ENCODE measurements at places on chromosomes 16 and 17. TPM values are rescaled to one million over a fixed set of nuclear protein-coding genes. Genes with fewer than 3 reads are reported as not detected.

- no peak for DNase-seq
Observed at GRCh38 chr17:69812240-69812837, 262.7 kb upstream of the KCNJ16 start.

DNA sequence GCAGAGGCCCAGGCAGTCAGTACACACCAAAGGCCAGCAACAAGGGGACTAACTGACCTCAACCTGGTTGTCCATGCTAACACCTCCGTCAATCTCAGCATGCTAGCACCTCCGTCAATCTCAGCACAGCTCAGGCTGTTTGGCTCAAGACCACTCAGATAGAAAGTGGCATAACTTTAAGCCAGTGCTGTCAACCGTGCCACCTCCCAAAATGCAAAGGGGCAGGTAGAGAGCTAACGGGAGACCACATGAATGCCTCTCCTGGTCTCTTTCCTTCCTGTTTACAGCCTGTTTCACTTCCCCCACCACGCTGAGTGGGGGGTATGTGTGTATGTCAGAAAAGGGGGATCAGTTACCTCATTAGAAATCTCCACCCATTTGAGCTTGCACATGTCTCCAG, 3.3 kb downstream of the UBTF start:
- no peak for DNase-seq

- DNase-seq, result peak; percentile 87
Observed at GRCh38 chr17:50686494-50687199, 21.1 kb downstream of the ANKRD40 start.

GRCh38 chr17:71023249-71024030, 854.1 kb downstream of the KCNJ2 start:
- no peak for DNase-seq

- DNase-seq, result no peak
Observed at GRCh38 chr17:72987166-72987565, 105.3 kb downstream of the SLC39A11 start.

DNA sequence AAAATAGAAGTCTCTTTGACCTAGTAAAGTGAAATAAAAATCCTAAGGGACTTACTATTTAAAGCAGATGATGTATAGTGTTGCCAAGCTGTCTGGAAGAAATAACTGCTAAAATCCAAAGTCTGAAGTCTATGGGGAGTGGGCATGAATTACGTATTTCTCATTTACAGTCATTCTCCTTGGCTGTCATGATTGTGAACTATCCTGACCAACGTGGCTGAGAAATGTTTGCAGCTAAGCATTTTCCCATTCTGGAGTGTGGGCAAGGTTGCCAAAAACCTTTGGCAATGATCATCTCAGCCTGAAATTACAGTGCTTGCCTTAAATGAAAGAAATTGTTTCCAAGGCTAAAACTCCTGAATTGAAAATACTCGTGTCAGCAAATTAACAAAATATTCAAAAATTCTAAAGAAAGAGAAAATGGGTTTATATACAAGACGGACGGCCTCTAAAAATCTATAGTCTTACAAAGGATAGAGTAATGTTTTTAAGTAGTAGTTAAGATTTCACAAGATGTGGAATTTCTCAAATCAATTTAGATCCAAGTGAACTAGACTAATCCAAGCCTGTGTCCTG, 77.0 kb downstream of the CACNG1 start:
- peak; percentile 51 for DNase-seq

GRCh38 chr16:54930005-54930868, at the start of gene IRX5:
TSS of gene IRX5 (plus strand) at chr16:54930865. CDS start at chr16:54931199, 334 bp downstream.
- peak; percentile 80 for DNase-seq

DNA sequence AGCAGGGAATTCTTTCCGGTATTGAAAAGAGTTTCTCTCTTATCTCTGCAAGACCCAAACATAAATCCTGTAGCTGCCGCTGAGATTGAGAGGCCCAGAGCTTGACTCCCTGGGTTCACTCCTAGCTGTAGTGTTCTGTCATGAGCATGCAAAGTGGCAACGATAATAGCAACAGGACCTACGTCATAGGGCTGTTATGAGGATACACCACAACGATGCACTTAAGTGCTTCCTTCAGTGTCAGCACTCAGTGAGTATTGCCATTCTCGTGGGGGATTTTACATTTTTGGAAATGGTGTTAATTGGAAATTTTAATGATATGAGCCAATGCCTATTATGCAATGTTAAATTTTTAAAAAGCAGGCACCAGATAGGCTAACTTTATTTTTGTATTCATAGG, 199.8 kb downstream of the CYLD start:
- no peak for DNase-seq

DNA sequence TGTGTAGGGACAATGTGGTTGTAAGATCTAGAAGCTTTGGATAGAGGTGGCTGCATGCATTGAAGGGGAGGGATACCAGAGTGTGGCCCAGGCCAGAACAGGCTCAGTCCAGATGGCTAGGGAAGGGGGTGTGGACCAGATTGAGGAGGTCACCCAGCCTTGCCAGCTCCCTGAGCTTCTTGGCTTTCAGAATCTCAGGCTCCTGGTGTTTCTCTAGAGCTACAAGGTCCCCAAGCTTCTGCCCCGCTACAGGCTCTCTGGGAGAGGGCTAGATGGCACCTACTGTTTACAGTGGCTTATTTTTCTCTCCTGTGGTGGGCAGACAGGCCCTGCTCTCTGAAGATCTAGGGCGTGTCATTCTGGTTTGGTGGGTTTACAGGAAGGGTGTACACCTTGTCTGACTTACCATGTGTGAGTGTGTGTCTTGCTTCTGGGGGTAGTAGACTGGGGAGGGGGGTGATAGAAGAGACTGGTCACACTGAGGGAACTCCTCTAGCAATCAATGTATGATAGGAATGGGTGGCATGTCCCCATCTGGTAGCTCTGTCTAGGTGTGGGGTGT, 1.1 kb downstream of the RARA start:
- DNase-seq, result peak; percentile 39

DNA sequence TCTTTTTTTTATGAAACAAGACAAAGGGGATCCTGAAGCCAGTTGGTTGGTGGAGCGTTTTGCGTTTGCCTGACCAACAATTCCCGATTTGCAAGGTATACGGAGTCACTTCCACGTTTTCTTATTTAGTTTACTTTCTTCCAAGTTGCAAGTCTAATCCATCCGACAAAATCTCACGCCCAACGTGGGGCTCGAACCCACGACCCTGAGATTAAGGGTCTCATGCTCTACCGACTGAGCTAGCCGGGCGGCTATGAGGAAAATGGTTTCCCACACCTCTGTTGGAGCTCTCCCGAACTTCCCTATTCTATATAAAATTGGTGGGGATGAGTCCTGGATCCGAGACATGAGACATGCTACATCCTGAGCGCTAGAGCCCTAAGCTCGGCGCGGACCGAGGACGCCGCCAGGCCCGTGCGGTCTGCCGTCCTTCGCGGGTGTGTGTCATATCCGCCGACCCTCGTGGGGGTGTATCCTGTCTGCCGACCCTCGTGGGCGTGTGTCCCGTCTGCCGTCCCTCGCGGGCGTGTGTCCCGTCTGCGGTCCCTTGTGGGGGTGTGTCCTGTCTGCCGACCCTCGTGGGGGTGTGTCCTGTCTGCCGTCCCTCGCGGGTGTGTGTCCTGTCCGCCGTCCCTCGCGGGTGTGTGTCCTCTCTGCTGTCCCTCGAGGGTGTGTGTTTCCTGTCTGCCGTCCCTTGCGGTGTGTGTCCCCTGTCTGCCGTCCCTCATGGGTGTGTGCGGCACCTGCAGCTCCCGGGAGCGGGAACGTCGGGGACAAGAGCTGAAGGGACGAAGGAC, 22.6 kb downstream of the ZNF213 start:
- DNase-seq, result peak; percentile 80

- DNase-seq, result no peak
Observed at GRCh38 chr16:13586051-13586450, 333.9 kb upstream of the ERCC4 start.

DNA sequence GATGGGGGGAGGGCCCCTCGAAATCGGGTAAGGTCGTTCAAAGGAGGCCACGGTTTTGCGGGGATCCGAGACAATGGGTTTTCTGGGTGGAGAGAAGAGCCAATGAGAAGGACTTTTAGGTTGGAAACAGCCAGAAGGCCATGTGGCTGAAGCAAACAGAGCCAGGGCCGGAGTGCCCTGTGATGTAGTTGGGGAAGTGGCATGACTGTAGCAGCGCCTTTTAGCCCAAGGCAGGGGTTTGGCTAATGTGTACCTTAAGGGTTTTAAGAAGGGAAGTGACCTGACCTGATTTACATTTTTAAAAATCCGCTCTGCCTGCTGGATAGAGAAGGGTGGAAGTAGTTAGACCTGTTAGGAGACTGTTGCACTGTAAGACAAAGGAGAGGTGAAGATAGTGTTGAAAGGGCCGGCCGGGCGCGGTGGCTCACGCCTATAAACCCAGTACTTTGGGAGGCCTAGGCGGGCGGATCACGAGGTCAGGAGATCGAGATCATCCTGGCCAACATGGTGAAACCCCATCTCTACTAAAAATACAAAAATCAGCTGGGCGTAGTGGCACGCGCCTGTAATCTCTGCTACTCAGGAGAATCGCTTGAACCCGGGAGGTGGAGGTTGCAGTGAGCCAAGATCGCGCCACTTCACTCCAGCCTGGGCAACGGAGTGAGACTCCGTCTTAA, 1.0 kb downstream of the LYRM1 start:
- DNase-seq, result peak; percentile 59

The RHBDL1 gene
- 9.8 TPM for total RNA-seq

The CIBAR2 gene
- not detected for total RNA-seq

The TMEM114 gene
- not detected for total RNA-seq

The TMEM100 gene
- total RNA-seq, result 4.4 TPM

The PPY gene
- not detected for total RNA-seq

The CLEC19A gene
- total RNA-seq, result not detected

The FBXO39 gene
- total RNA-seq, result 46.9 TPM

The TM4SF5 gene
- not detected for total RNA-seq

The NPIPA8 gene
- 0.31 TPM for total RNA-seq

Data from testis (tissue), 5 donors.